ENCODE measurements at places on chromosomes 3 and 15. TPM values are rescaled to one million over a fixed set of nuclear protein-coding genes. Genes with fewer than 3 reads are reported as not detected.

CLRN1 gene
- total RNA-seq, result not detected

ZPLD1 gene
- not detected for total RNA-seq

CLEC3B gene
- not detected for total RNA-seq

DNA sequence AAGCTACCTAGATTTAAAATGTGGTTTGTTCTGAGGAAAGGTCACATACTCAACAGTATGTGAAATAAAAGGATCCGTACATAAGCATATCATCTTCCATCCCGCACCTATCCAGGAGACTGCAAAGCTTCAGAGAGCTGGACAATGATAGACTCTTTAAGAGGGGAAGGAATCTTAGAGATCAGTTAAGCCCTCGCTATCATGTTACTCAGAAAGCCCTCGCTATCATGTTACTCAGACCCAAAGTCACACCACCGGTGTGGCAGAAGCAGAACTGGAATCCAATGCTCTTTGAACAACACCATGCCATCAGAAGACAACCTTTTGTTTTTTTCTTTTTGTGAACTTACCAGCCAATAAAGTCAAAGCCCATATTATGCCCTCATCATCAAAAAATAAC, 5.8 kb downstream of the ANO10 start:
- peaks cover 22% of the 10 kb centered on the region for H3K27me3 ChIP-seq
- no peak for DNase-seq
- H3K27ac ChIP-seq, result no peak overlapping the region
- no peak overlapping the region for H3K4me3 ChIP-seq
- H3K36me3 ChIP-seq, result no peaks in the 10 kb centered on the region
- H3K4me1 ChIP-seq, result peaks cover 4% of the 10 kb centered on the region

GRCh38 chr15:101182215-101182614, 69.6 kb downstream of the CHSY1 start:
- peak overlapping the region; percentile 21 for H3K4me3 ChIP-seq
- H3K36me3 ChIP-seq, result peaks cover 69% of the 10 kb centered on the region
- peaks cover 83% of the 10 kb centered on the region for H3K4me1 ChIP-seq
- H3K27ac ChIP-seq, result peak overlapping the region; percentile 49
- H3K27me3 ChIP-seq, result no peaks in the 10 kb centered on the region

DNA sequence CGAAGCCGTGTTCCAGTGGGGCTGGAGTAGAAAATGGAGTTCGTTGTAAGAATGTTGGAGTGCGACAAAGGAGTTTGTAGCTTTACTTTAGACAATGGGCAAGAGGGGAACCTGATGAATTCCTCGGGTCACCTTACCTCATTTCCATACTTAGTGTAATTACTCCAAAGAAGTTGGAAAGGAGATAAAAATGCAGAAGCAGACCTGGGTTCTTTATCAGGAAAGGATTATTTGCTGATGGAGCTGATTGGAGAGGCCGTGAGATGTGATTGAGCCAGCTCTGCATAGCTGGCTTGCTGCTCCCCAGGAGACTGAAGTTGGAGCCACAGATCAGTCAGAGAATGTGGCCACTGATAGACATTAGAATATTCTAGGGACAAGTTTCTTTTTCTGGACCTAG, 33.4 kb upstream of the TBL1XR1 start:
- DNase-seq, result no peak
- no peak overlapping the region for H3K27ac ChIP-seq

DNA sequence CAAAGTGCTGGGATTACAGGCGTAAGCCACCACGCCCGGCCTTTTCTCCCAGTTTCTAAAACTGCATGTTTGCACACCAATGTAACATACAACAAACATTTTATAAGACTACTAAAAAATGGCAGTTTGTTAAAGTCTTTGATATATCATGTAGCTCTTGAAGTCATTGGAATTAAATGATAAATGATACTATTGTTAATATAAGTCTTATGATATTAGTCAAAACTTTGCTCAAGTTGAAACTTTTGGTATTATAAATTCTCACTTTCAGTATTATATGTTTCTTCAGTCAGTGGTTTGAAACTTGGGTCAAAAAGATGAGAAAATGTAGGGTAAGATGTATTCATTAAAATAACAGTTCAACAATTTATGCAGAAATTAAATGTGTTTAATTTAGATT, 117.6 kb upstream of the TBL1XR1 start:
- H3K4me3 ChIP-seq, result no peak overlapping the region
- DNase-seq, result no peak
- peaks cover 15% of the 10 kb centered on the region for H3K4me1 ChIP-seq
- no peak overlapping the region for H3K27ac ChIP-seq
- peaks cover 3% of the 10 kb centered on the region for H3K27me3 ChIP-seq

DNA sequence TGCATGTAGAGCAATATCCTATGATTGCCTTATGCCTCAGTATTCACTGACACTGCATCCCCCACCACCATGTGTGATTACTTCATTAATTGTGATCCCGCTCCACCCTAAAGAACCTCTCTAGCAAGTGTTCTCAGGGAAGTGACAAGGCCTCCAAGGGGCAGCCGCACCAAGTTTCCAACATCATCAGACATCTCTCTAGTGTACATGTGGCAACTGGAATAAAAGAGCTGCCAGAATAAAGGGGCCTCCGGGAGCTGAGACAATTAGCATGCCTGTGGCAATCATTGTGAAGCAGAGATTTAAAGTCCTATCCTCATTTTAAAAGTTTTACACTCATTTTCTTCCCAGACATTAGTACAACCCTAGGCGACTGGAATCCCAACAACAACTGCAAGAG, 902.1 kb upstream of the SEMA6D start:
- no peak overlapping the region for H3K4me3 ChIP-seq
- no peaks in the 10 kb centered on the region for H3K36me3 ChIP-seq
- H3K27ac ChIP-seq, result no peak overlapping the region
- no peaks in the 10 kb centered on the region for H3K4me1 ChIP-seq

- peaks cover 21% of the 10 kb centered on the region for H3K4me1 ChIP-seq
- no peak for DNase-seq
- H3K27ac ChIP-seq, result no peak overlapping the region
- H3K4me3 ChIP-seq, result no peak overlapping the region
- H3K27me3 ChIP-seq, result peaks cover 28% of the 10 kb centered on the region
Observed at GRCh38 chr3:23741036-23741706, 64.6 kb upstream of the UBE2E1 start.

- DNase-seq, result no peak
- H3K27me3 ChIP-seq, result peaks cover 10% of the 10 kb centered on the region
- no peak overlapping the region for H3K27ac ChIP-seq
Observed at GRCh38 chr15:60993008-60993407, 236.1 kb downstream of the RORA start.

DNA sequence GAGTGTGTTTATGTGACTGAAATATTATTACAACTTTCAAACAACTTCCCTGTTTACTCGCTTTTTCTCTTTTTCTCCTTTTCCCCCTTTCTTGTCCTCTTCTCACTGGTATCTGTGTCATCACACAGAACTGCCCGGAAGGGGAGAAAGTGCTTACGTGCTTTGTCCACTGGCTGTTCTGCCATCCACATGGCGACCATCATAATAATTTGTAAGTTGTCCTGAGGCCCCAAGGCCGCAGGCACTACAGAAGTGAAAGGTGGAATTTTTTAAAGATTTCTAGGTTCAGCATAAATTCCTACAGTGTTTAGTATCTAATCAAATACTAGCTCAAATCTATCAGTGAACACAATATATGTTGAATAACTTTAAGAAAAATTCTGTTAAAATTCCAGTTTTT, 26.7 kb upstream of the ABHD10 start:
- H3K27ac ChIP-seq, result no peak overlapping the region
- no peak overlapping the region for H3K4me3 ChIP-seq
- no peak for DNase-seq
- H3K4me1 ChIP-seq, result no peaks in the 10 kb centered on the region
